ENCODE measurements at places on chromosomes 16 and 17.

DNA sequence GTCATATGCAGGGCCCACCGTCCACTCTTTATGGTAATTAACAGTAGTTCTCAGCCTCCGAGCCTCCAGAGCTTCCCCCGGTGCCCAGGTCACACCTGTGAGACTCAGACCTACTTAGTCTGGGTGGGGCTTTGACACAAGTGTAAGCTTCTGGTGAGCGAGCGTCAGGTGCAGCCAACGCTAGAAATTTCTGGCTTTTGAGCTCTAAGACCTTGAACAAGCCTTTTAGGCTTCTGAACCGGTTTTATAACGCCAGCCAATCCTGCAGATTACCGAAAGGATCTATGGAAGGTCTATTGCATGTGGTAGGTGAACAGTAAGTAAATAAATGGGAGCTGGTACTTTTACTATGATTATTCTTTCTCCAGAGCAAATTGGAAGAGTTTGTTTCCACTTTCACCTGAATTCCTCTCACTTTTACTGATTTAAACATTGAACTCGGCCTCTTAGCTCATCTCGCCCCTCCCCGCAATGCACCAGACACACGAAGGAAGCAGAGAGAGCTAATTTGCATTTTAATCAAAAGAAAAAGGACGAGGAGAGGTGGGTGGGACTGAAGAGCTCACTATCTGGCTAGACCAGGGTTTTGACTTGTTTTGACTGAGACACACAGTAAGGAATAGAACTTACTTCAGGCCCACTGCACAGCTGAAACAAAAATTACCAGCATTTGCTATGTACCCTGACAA lies 47.1 kb downstream of the ABAT start:
- DNase-seq: no peak

GRCh38 chr16:15714393-15715172 lies 64.5 kb downstream of the NDE1 start:
- DNase-seq: no peak

- no peak for DNase-seq
Observed at GRCh38 chr17:65892912-65893377, 299.0 kb downstream of the CEP112 start.

GRCh38 chr16:21599122-21600030 lies at the start of gene METTL9:
TSS of gene METTL9 (plus strand) at chr16:21599577. CDS start at chr16:21599734, 157 bp downstream.
- DNase-seq: peak; percentile 97

- DNase-seq: no peak
Observed at GRCh38 chr17:47791025-47791424, 30.6 kb downstream of the OSBPL7 start.

- DNase-seq: no peak
Observed at GRCh38 chr17:60863892-60864707, 186.4 kb downstream of the BCAS3 start.

- DNase-seq: no peak
Observed at GRCh38 chr16:57297856-57298255, 13.4 kb upstream of the PLLP start.

DNA sequence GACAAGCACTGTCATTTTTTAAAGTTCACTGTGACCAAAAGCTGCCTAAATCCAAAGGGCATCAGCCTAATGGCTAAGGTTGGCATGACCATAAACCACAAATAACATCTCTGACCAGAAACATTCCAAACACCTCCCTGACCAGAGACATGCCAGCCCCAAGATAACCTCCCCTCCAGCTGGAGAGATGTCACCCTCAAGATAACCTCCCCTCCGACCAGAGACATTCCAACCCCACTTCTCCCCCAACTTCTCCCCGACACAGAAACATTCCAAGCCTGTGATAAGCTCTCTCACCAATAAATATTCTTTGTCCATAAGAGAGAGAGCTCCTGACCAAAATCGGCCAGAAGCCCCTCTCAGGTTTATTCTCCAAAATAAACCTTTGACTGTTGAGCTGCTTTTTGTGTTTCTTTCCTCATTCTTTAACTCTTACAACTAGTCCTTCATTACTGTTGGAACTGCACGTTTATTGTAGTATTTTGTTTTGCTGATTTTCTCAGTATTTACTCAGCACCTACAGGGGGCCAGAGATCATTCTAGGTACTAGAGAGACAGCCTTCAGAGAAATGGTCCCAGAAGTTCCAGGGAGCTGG lies 325.6 kb downstream of the SLC39A11 start:
- no peak for DNase-seq

- no peak for DNase-seq
Observed at GRCh38 chr17:78818152-78818846, 22.3 kb downstream of the USP36 start.

Measured in left forelimb (tissue), 1 donor.